ENCODE measurements at places on chromosomes 16 and 17. TPM values are rescaled to one million over a fixed set of nuclear protein-coding genes. Genes with fewer than 3 reads are reported as not detected.

OTOA gene
- 0.04 TPM for total RNA-seq

ZNF213 gene
- 2.0 TPM for total RNA-seq

DNA sequence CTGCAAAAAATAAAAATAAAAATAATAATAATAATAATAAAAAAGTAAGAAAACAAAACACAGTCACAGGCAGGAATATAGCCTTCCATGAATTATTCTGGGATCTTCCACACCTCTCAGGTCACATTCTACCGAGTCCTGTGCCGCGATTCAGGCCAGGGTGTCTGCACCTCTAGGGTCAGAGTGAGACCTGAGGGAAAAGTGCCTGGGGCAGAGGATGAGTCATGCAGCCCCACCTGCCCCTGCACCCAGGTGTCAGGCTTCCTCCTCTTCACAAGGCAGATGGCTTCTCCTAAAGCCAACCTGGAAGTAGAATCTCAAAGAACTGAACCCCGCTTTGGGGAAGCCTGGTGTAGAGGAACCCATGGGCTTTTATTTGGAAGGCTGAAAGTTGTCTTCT lies 283.7 kb downstream of the CPPED1 start:
- DNase-seq: no peak

GRCh38 chr16:7716660-7717550 lies 384.3 kb downstream of the RBFOX1 start:
- no peak for DNase-seq

DNA sequence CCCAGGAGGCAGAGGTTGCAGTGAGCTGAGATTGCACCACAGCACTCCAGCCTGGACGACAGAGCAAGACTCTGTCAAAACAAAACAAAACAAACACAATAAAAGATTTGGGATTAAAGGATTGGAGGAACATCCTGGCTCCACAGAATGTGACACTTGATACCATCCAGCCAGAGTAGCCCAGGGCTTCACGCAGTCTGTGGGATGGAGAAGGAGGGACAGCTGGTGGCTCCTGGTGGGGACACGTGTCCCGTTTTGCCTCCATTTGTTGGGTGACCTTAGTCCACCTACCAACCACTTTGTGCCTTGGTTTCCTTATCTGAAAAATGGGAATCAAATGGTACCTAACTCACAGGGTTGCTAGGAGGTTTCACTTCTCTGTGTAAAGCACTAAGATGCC lies 12.4 kb upstream of the CYB561 start:
- no peak for DNase-seq

DNA sequence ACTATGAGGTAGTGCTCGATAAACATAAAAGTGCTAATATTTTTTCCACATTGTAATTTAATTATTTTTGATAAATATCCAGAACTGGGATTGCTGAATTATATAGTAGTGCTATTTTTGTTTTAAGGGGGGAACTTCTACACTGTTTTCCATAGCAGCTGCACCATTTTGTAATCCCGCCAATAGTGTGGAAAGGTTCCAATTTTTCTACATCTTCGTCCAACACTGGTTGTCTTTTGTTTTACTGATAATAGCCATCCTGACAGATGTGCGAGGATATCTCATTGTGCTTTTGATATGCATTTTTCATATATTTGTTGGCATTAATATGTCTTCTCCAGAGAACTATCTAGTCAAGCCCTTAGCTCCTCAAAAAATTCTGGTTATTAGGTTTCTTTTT lies 259.6 kb upstream of the KCNJ16 start:
- no peak for DNase-seq

GRCh38 chr17:63495491-63495890 lies 18.6 kb downstream of the ACE start:
- no peak for DNase-seq

DNA sequence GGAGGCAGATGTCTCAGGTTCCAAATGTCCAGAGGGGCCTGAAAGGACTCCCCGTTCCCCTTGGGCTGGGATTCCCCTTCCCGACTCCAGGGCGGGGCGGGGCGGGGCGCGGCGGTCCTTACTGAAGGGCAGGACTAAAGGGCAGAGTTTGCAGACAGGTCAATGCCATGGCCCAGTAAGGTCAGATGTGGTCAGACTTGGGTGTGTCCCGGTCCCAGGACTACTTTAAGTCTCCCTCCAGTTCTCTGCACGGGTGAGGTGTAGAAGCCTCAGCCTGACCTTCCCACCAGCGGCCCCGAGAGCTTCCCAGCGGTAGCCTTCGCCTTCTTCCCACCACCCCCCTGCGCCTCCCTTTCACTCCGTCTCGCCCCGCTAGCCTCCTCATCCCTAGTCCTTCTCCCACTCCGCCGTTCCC lies 532 bp downstream of the KDM6B start:
- DNase-seq: no peak

- no peak for DNase-seq
Measured at GRCh38 chr17:79742951-79743476, 12.3 kb downstream of the ENPP7 start.

DNA sequence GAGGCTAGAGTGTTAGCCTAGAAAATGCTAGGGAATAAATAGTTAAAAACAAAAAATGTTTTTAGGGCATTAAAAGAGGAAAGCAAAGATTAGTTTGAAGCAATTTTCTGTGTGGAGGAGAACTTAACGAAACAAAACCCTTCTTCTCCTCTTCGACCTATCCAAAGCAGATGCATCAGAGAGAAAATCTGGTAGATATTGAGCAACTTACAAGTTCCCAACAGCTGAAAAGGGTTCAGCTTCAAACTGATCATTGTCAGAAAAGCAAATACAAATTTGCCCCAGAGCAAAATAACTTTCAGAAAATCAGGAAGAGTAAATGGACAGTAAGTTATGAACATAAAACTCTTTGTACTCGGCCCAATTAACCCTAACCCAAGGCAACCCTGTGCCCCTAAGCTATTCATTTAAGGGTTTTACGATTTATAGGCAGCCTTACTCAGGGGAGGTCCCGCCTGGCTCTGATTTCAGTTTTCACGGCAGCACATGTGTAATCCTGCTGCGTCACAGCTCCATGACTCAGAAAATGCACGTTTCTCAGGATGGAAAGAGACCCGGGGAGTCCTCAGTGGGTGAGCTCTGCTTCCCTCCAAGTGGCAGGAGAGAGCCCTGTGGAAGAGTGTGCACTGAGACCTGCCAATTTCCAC lies 405.7 kb upstream of the SALL1 start:
- DNase-seq: peak; percentile 86

DNA sequence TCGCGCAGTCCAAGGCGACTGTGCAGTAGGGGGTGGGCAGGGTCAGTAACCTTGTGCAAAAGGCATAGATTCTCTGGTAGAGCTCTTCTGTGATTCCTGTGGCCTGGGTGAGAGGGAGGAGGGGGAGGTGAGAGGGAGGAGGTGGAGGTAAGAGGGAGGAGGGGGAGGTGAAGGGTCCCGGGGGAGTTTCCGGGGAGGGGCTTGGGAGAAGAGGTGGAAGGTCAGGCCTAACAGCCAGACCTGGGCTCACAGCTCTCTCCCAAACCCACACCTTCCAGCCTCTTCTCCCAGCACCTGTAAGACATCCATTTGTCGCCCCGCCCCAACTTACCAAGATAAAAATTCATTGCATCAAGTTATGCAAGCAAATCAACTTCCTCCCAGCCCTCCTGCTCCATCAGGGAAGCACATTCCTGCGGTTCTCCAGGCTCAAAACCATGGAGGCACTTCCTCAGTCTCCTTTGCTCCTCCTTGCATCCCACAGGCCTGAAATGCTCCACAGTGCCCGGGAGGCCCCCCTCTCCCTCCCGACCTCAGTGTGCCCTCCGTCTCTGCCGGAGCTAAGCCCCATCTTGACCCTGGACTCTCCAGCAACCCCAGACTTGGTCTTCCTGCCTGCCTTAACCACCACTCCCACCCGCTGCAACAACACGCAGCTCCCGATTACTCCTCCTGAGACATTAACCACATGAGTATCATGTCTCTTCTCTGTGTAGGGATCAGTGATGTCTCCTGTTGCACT lies 30.5 kb downstream of the PIK3R6 start:
- DNase-seq: no peak

DNA sequence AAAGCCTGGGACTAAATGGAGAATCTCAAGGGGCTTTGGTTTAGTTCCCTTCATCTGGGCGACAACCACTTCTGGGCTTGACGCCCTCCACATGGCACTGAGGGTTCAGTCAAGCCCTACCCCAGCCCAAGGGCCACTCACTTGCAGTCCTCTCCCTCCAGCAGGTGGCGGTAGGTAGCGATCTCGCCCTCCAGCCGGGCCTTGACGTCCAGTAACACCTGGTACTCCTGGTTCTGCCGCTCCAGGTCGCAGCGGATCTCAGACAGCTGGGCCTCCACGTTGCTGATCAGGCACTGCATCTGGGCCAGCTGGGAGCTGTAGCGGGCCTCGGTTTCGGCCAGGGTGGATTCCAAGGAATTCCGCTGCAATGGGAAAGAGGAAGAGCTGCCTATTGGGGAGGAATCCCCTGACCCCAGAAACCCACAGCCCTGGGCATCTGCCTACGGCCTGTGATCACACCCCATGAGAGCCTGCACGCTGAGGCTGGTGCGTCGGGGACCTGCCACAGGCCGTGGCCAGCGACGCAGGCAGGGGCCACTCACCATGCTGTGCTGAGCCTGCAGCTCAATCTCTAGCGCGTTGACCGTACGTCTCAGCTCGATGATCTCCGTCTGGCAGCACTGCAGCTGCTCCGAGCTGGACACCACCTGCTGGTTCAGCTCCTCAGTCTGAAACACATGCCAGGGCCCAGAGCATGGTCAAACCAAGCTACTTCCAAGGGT lies 2.7 kb downstream of the KRT36 start:
- DNase-seq: no peak

DNA sequence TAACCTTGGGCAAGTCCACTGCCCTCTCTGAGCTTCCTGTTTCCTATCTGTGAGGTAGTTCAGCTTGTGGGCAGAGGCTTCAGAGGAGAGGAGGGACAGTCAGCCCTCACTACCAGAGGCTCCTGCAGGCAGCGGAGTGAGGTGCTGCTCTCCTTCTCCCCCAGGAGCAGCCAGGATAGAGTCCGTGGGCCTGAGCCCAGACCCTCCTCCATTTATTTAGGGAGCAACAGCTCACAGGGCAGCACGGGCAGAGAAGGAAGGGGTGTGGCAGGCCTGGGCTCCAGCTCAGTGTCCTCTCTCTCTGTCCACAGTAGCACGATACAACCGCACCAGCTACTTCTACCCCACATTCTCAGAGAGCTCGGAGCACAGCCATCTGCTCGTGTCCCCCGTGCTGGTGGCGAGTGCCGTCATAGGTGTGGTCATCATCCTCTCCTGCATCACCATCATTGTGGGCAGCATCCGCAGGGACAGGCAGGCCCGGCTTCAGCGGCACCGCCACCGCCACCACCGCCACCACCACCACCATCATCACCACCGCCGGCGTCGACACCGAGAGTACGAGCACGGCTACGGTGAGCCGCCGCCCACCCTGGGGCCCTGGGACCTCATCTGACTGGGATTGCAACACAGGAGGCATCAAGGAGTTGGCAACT lies 42.3 kb downstream of the BEAN1 start:
- DNase-seq: no peak

DNA sequence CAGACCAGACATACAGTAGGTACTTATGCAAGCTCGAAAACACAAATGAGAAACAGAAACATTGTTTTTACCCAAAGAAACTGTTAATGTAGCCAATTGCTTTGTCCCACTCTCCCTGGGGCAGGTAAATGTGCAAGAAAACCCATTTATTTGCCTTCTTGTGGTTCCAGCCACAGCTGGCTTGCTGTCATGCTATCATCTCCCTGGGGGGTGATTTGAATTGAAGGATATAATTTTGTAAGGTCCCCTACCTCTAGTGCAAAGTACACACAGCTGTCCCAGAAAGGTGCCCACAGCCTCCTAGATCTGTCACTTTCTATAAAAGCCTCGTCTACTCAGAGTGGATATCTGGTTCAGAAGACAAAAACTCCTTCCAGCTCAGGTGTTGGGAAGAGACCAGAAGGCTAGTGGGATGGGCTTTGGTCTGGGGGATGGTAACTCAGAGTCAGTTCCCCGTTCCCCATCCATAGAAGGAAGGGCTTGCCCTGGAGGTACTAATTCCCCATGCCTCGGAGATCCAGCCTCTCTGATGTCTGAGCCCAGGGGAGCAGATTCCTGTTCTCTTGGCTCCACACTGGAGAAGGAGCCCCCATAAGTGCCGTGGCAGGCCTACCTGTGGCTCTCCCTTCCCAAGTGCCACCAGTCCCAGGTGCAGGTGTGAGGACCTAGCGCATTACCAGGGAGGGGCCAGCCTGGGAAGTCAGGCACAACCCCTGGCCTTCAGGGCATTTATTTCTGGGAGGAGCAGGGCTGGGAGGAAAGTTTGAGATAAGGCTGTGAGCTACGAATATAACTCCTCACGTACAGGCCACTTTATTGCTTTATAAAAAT lies 2.4 kb upstream of the PRR15L start:
- no peak for DNase-seq

DNA sequence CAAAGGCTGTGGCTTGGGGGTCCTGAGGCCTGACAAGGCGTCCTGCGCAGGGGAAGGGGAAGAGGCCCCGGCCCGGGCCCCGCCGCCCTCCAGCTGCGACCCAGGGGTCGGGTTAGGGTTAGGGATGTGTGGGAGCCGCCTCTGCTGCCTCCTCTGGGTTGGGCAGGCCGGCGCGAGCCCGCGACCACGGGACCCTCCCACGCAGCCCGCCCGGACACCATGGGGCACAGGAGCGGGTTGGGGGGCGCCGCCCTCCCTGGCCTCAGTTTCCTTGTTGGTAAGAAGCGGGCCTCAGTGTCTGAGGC lies 386 bp downstream of the CIAO3 start:
- no peak for DNase-seq

GRCh38 chr17:27545562-27546229 lies 85.3 kb upstream of the LGALS9 start:
- peak; percentile 74 for DNase-seq

GRCh38 chr17:36506831-36507230 lies 20.4 kb downstream of the ZNHIT3 start:
- DNase-seq: no peak

DNA sequence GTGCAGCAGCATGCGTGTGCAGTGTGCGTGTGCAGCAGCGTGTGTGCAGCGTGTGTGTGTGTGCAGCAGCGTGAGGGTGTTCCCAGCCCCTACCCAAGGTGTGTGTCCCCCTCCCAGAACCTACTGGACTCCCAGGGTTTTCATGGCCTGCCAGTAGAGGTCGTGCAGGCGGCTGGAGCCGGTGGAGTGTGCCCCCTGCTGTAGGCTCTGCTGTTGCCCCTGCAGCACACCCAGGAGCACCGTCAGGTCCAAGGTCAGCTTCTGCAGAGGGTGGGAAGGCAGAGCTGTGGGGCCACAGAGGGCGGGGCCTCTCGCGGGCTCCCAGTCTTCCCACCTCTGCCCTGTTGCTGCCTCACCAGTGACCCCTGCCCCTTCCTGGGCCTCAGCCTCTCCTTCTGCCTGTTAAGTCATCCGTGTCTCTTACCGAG lies 14.9 kb downstream of the MYBBP1A start:
- DNase-seq: no peak

DNA sequence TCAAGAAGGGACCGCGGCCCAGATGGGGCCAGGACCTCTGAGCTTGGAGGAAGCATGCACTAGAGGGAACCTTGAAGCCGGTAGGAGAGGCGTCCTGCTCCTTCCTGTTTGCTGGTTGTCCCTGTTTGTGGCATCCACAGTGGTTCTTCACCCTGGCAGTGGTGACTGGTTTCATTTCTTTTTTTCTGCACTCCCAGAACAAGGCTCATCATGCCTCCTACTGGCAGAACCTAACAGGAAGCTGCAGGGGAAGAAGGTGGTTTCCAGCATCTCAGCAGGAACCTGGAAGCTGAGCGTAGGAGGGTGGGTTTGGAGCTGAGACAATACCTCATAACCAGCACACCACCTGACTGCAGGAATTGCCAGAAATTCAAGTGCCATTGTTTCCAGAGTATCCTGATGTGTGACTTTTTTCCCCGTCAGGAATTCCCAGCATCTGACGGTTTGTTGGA lies 5.8 kb downstream of the TMEM231 start:
- peak; percentile 44 for DNase-seq

All from H4 (cell line).